Activated T-cell treated with anti-CD3 and anti-CD28 coated beads, Interleukin-2, amount 50 U/mL, for 48 hours (primary cell): ENCODE measurements at places on chromosomes 12 and 14.
A peak's percentile ranks its signal among the peaks of the same experiment; 100 is the strongest.

DNA sequence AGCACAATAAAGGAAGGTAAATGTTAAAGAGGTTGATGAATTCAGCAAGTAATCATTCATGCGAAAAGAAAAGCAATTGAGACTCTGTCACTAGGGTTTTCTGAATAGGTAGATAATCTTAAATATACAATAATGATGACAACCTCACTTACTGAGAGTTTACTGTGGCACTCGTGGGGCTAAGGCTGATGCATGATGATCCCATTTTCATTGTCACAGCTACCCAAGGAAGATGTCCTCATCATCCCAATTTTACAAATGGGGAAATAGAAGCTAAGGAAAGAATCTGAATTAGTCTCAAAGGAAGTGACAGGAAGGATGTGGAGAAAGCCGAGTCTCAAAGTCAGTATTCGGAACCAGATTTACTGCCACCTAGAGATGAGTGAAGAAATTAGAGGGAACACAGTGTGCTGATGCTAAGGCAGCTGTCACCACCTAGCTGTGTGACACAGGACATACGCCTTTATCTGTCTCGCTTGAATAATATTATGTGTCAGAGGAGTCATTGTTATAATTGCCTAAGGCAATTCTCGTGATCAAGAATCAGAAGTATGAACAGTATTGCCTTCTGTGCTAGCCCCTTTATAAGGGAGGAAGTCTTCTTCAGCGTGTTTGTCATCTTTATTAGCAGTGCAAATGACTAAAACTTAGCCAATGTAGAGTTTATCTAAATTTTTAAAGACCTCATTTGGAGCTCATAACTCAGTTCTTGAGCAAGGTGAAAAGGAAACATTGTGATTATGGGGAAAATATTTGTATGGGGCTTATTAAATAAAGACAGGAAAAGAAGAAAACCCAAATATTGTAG, 63.2 kb downstream of the ERGIC2 start:
- DNase-seq: peak; percentile 36

DNA sequence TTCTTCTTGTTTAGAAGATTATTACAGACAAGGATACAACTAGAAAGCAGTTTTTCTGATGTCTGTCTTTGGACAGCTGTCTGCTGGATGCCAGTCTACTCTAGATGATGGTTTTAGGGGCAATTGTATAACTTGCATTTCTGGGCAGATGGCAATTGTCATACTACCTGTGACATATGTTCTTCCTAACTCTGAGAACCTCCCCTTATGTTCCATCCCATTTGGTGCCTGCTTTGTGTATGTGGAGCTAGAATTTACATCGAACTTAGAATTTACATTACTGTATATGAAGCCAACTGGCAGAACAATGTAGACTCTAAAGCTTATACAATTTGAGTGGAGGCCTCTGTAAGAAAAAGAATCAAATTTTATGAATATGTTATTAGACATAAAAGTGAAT, 430.2 kb upstream of the SEL1L start:
- no peak for DNase-seq

DNA sequence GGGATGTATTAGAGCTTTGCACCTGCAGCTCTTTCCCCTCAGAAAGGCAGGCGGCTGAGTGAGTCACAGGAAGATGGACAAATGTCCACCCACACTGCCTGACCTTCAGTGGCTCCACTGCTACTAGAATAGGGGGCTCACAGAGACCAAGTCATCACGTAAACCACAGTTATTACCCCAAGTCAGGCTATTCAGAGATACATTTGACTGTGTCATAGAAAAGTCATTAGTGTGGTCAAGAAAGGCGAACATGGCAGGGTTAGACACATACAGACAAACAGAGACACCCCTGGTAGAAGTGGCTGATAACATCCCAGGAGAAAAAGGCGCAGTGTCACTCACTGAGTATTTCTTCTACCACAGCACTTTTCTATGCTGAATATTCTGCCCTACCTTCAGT, 36.0 kb downstream of the GCH1 start:
- DNase-seq: no peak

DNA sequence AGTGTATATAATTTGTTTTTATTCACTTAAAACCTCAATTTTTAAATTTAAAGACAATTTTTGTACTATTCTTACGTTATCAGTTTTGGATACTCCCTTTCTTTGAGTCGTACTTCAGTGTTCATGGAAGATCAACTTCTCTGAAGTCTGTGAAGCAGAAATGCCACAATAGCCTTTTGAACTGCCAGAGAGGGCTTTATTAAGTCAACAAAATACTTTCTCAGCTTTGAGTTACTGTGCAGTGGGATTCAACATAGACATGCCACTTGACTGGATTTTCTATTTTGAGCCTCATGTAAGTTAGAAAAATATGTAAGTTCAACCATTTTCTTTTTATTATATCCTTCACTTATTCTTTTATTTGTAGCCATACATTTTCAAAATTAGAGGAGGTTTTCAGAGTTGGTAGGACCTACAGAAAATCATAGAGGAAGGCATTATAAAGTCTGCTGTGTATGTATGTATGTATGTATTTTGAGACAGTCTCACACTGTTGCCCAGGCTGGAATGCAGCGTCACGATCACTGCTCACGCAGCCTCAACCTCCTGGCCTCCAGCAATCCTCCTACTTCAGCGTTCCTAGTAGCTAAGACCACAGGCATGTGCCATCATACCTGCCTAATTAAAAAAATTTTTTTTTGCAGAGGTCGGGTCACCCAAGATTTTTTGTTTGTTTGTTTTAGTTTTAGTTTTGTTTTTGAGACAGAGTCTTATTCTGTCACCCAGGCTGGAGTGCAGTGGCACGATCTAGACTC, 31.3 kb upstream of the BCAT1 start:
- DNase-seq: no peak

DNA sequence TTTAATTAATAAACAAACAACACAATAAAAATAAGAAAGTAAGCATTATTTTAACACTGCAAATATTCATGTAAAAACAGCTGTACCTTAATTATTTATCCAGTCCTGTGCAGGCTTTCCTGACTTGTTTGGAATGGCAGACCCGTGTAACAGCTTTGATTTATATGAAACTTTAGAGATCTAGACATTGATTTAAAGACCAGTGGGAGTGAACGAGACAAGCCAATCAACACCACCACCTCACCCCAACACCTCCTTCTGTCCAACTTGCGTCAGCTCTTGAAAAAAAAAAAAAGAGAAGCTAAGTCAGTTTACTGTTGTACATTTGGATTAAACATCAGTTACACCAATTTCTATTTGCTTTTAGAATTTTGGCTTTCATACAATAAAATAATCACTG, 22.3 kb downstream of the SLC38A4 start:
- no peak for DNase-seq

GRCh38 chr14:68404652-68405183, 388.1 kb downstream of the ZFP36L1 start:
- DNase-seq: no peak

DNA sequence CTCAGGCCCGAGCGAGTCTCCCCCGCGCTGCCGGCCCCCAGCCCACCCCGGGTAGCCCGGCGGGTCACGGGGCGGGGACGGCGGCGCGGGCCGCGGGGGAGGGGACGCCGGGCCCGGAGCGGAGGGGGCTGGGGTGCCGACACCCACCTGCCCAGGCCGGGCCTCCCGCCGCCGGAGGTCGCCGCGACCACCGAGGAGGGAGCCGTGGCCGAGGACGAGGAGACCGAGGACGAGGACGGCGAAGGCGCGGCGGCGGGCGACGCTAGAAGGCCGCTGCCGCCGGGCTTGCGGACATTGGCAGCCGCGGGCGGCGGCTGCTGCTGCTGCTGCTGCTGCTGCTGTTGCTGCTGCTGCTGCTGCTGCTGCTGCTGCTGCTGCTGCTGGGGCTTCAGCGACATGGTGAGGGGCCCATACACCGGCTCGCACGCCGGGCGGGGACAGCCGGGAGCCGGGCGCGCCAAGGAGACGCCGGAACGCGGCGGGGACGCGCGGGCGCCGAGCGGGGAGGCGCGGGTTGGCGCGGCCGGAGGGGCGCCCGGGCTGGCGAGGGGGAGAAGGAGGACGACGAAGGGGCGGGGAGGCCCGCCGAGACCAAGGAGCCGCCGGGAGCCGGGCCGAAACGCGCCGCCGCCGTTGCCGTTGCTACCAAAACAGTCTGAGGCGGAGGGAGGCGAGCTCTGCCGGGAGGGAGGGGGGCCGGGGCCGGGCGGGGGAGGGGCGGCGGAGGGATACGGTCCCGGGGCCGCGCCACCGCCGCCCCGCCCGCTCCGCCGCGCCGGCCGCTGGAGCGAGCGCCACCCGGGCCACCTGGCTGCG, at the start of gene ATXN2:
Gene ATXN2, minus strand, starts transcription at position 679 of the 816 bp plus-strand sequence. Its CDS starts 281 bp downstream, at position 398.
- DNase-seq: no peak

GRCh38 chr14:70000601-70001000, 121.4 kb downstream of the SMOC1 start:
- DNase-seq: no peak

- DNase-seq: no peak
These were observed 31.3 kb downstream of the SERPINA11 start for GRCh38 chr14:94421316-94421715.

GRCh38 chr12:130394906-130395305, 57.2 kb downstream of the PIWIL1 start:
- no peak for DNase-seq

DNA sequence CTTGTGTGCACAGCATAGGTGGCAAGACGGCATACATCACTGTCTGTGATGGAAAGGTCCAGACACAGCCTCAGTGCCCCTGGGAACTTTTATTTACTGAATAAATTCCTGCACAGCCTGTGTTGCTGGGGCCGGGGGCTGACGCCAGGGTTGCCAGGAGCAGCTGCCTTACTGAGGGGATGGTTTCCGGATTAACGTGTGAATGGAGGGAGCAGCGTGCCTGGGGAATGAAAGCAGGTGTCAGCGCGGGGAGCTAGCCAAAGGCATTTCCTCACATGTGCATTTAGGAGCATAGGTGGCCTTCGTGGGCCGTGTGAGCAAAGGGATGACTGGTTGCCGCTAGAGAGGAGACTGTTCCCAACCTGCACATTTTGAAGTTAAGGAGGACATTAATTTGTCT, 41.6 kb downstream of the SFSWAP start:
- DNase-seq: no peak

- peak; percentile 81 for DNase-seq
These were observed 57.9 kb downstream of the TRPV4 start for GRCh38 chr12:109775172-109775881.

- no peak for DNase-seq
These were observed 62.0 kb upstream of the LMNTD1 start for GRCh38 chr12:25615119-25615518.

DNA sequence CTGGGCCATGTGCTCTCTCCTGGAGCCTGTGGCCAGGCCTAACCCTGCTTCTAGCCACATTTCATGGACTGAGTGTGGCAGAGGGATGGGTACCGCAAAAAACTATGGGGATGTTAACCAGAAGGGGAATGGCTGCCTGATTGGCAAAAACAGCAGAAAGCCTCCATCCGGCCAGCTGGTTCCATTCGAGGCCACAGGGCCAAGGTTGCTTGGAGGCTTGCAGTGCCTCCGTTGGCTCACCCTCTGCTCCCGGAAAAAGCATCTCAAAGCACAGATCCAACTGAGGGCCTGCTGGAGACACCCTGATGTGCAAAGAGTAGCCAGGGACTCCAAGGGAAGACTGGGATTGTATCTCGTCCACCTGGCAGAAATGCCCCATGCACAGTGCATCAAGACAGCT, 16.5 kb downstream of the TMEM120B start:
- DNase-seq: no peak

- no peak for DNase-seq
These were observed 187.6 kb downstream of the NAV3 start for GRCh38 chr12:78018171-78018910.

DNA sequence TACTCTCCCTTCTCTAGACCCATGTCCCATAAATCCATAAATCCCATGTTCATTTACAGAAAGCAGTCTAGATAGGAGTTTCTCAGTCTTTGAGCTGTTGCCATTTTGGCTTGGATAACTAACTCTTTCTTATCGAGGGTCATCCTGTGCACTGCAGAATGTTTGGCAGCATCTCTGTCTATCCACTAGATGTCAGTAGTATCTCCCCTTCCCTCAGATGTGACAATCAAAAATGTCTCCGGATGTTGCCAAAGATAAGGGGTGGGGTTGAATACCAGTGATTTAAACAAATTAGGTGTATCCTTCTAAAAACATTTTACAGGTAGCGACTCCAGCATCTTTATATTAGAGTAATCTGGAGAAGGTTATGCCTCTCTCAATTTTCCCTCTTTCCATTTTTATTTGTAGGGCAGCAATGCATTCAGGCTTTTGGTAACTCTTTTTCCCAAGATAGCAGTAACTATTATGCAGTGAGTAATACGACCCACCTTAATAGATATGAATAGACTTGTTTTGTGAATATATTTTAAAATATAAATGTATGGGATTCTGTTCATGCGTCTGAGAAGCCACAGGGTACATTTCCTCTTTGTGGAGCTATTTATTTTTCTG, 100.7 kb downstream of the LRRK2 start:
- DNase-seq: no peak

GRCh38 chr12:9740106-9740750, 7.3 kb upstream of the CLECL1 start:
- DNase-seq: no peak

DNA sequence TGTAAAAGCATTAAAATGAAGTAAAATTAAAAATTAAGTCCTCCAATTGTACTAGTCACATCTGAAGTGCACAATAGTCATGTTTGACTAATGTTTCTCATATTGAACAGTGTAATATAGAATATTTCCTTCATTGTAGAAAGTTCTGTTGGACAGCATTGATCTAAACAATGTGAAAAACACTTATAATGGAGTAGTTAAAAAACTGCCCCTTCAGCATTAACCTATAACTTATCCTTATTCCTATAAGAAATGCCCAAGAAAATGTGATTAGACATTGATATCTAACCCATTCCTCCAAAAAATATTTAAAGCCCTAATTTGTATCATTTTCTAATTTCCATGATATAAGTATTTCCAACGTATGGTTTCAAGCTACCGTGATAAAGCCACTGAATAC, 210.7 kb downstream of the RASSF9 start:
- DNase-seq: no peak

- DNase-seq: no peak
These were observed 39.1 kb downstream of the IQSEC3 start for GRCh38 chr12:105696-106095.

- DNase-seq: no peak
These were observed 15.1 kb downstream of the SLC15A4 start for GRCh38 chr12:128808651-128809050.

- no peak for DNase-seq
These were observed 18.9 kb upstream of the NUP107 start for GRCh38 chr12:68667896-68668295.

GRCh38 chr14:94102768-94103482, 7.6 kb upstream of the IFI27 start:
- DNase-seq: no peak
